ENCODE measurements at places on chromosomes 11 and 22.
A peak's percentile ranks its signal among the peaks of the same experiment; 100 is the strongest.

- DNase-seq, result no peak
These were observed 41.7 kb upstream of the LMO2 start for GRCh38 chr11:33933602-33934001.

GRCh38 chr11:7578276-7578955 is 64.6 kb downstream of the PPFIBP2 start:
- no peak for DNase-seq

DNA sequence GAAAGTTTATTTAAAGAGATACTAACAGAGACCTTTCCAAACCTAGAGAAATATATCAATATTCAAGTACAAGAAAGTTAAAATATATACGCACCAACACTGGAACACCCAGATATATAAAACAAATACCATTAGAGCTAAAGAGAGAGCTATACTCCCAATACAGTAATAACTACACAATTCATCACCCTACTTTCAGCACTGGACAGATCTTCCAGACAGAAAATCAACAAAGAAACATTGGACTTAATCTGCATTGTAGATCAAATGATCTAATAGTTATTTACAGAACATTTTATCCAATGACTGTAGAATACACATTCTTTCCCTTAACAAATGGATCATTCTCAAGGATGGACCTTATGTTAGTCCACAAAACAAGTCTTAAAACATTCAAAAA is 311.9 kb downstream of the METTL15 start:
- DNase-seq, result no peak

DNA sequence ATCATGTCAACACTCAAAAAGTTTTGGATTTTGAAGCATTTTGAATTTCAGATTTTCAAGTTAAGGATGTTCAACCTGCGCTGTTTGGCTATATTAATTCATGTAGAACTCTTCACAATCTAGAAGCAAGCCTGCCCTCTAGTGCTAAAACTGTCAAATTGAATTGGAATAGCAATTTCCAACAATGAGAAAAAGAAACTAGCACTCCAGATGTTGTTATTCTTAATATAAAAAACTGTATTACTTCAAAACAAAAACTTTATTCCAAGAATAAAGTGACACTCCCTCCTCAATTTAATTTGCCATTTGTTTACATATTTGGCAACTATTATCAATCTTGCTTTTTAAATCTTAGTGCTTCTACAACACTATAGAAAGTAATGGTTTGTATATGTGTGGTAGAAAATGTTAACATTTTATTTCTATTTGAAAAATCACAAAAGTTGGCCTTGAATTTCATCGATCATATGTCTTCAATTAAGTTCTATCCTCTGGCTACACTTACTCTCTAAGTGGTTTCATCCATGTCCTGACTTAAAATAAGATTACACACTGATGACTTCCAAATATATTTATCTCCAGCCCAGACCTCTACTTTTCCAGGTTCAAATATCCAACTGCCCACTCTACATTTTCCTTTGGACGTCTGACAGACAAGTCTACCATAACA is 36.6 kb downstream of the DCUN1D5 start:
- DNase-seq, result peak; percentile 38

GRCh38 chr22:48556222-48556621 is 1271.5 kb downstream of the BRD1 start:
- DNase-seq, result no peak

- no peak for DNase-seq
These were observed 40.2 kb downstream of the LMO1 start for GRCh38 chr11:8223513-8223900.

- no peak for DNase-seq
These were observed 22.5 kb downstream of the KRTAP5-5 start for GRCh38 chr11:1652026-1652425.

DNA sequence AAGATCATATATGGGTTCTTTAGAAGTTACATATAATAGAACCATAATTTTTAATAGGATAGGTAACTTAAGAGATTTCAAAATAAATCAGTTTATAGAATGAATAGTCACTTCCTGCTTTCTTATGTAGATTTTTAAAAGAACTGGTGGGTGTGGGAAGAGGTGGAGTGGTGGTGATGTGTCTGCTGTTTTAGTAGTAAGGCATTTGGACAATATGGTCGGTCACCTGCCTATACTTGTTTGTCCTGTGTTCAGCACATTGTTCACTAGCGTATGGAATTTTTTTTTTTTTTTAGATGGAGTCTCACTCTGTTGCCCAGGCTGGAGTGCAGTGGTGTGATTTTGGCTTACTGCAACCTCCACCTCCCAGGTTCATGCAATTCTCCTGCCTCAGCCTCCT is 39.3 kb downstream of the CCDC81 start:
- no peak for DNase-seq

GRCh38 chr11:111795334-111795985 is 29.3 kb upstream of the PPP2R1B start:
- no peak for DNase-seq

DNA sequence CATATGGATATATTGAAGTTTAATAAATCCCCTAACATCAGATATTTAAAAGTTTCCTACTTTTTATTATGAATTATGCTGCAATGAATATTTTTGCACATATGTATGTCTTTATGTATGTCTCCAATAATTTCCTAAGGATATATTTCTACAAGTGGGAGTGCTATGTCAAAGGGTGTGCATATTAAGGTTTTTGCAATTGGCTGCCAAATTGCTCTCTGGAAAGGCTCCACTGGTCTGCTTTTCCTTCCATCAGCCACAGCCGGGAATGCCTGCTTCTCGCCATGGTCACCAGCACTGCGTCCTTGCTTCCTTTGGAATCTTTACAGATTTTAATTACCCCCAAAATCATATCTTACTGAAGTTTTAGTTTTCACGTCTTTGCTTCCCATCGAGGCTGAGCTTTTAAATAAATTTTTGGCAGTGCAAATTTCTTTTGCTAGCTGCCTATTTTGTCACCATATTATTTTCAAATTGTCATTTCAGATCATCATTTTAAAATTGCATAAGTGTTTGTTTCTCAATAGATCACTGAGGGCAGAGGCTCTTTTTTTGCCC is 221.7 kb downstream of the SNX19 start:
- no peak for DNase-seq

DNA sequence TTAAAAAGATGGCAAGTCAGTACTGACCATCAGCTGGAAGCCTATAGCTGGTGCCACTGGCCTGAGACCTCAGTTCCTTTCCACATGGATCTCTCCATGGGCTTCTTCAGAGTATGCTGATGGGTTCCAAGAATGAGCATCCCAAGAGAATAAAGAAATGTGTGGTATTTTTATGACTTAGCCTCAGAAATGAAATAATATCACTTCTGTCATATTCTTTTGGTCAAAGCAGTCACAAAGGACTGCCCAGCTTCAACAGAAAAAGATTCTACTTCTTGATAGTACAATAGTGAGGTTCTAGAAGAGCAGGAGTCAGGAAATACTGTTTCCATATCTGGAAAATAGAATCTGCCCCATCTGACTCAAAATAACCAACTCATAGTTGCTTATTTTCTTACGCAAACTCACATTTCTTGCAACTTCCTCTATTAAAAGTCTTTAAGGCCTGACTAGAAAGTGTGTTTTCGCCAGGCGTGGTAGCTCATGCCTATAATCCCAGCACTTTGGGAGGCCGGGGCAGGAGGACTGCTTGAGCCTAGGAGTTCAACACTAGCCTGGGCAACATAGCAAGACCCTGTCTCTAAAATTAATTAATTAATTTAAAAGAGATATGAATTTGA is 116.9 kb downstream of the SIK3 start:
- DNase-seq, result no peak

GRCh38 chr11:79417069-79417920 is 23.5 kb downstream of the TENM4 start:
- DNase-seq, result no peak

DNA sequence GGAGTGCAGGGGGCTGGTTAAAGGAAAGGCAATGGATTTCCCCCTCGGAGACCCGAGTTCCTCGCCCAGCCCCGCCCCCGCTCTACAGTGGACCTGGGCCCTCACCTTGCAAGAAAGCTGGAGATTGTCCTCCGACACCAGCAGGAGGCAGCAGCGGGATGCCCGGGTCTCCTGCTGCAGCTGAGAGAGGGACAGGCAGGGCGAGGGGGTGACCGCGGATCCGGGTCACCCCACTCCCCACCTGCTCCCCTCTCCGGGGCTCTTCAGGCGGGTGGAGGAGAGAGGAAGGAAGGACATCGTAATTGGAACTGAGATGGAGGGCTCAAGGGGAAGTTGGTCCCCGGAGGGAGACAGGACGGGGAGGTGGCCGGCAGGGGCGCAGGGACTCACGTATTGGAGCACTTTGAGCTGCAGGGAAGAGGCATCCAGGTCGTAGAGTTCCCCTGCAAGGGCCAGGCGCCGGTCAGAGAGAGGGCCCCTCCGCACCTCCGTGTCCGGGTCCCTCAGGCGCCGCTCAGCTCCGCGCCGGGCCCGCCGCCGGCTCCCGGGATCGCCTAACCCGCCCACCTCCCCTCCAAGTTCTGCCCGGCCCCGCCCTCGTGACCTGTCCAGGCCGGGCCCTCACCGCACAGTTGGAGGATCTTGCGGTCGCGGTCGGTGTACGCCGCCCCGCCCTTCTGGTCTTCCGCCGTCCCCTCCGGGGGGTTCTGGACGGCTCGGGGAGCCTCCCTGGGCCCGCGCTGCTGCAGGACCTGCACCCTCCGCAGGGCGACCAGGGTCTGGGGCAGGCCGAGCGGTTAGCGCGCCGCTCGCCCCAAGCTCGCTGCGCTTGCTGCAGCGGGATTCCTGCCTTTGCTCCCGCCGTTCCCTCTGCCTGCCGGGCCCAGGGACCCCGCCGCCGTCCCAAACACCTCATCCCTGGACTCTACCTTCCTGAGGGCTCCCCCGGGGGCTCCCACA is 84.1 kb downstream of the PDE2A start:
- no peak for DNase-seq

DNA sequence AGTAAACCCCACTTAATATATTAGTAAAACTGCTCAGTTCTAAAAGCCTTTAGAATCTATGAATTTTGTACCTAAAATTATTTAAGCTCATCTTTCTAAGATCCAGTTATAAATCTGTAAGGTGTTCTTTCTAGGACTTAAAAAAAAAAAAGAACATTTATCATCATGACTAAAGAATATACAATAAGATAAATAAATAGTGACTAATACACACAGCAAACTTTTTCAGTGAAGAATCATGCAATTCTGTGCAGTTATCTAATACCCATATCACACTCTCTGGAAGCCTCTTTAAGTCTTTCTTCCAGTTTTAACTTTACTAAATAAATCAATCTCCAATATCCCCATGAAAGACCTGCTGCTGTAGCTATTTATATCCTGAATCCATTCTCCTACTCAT is 59.8 kb downstream of the CEP57 start:
- DNase-seq, result no peak

DNA sequence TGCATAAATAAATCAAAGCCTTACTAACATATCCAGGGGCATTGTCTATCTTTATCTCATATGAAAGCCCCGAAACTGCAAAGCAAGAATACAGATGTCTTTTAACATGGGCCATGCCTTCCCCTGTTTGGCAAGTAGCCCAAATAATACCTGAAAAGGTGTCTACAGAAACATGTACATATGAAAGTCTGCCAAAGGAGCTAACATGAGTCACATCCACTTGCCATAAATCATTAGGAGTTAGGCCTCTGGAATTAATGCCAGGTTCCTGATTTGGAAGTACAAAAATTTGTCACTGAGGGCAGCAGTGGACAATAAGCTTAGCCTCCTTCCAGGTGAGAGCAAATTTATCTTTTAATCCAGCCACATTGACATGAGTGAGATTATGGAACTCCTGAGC is 85.5 kb upstream of the PGR start:
- no peak for DNase-seq

DNA sequence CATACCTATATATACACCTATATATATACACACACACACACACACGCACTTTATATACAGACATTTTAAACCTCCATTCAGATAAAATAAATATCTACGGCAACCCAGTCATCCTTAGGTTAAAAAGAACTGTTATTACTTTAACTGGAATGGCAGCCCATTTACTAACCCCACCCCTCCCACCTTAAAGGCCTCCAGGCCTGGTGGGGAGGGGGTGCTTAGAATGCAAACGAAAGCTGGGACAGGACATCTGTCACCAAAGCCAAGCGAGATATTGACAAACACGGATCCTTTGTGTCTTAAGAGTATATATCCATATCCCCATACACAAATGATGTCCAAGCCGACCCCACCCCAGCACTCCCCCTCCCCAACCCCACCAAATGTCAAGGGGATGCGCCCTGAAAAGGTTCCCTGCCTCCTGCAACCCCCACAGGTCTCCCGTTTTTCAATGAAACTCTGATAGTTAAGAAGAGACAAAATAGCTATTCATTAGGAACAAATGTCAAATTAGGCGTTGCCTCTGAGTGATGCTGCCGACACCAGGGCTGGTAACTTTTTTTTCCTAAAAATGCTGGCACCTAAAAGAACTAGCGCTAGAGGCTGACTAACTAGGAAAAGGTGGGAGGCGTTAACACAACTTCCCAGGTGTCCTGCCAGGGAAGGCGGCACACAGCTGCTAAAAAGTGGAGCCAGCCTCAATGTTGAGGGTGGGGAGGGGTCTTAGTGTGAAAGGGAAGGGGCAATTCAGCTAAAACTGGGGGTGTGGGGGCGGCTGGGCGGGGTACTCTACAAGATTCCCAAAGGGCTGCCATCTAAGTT is 5.6 kb downstream of the MN1 start:
- DNase-seq, result no peak

GRCh38 chr11:46836431-46836830 is 9.6 kb downstream of the CKAP5 start:
- DNase-seq, result no peak

GRCh38 chr11:47278058-47278457 is 8.1 kb downstream of the MADD start:
- DNase-seq, result no peak

DNA sequence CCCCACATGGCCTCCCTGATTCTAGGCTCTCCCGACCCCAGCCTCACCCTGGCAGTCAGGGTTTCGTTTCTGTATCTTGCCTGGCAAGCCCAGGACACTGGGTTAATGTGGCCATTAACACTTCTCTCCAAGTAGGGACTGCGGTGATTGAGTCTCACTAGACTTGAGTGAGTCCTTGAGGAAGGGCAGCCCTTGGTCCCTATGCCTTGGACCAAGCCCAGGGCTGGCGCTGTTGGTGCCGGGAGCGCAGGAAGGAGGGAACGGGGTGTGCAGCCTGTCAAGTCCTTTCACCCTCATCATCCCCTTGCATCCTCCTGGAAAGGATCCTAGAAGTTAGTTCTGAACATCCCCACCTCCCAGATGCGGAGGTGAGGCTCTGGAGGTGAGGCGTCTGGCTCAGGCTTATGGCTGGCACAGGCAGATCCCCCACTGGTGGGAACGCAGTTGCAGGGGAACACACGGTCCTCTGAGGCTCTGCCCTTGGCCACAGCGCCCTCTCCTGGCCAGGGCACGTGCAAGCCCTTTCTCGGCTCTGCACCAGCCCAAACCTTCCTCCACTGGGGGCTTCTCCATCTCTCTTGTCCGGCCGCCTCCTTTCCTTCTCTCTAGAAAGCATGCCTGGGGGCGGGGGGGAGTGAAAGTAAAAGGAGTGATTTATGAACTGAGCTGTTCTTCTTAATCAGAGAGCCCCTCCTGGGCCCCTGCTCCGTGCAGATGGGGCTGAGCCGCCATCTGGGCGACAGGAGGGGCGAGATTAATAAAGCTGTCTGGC is 56.7 kb downstream of the TP53I11 start:
- DNase-seq, result no peak
